Tibial nerve (tissue), 4 donors: ENCODE measurements at places on chromosomes 2 and 18. TPM values are rescaled to one million over a fixed set of nuclear protein-coding genes. Genes with fewer than 3 reads are reported as not detected.

The FAM161A gene
- total RNA-seq, result 2.8 TPM

The TFPI gene
- total RNA-seq, result 95.9 TPM

The CNGA3 gene
- total RNA-seq, result not detected

The SIX3 gene
- not detected for total RNA-seq

The PDE1A gene
- 51.8 TPM for total RNA-seq

The REG1B gene
- total RNA-seq, result 2.1 TPM

The TET3 gene
- 5.2 TPM for total RNA-seq

The CCDC141 gene
- 1.7 TPM for total RNA-seq

DNA sequence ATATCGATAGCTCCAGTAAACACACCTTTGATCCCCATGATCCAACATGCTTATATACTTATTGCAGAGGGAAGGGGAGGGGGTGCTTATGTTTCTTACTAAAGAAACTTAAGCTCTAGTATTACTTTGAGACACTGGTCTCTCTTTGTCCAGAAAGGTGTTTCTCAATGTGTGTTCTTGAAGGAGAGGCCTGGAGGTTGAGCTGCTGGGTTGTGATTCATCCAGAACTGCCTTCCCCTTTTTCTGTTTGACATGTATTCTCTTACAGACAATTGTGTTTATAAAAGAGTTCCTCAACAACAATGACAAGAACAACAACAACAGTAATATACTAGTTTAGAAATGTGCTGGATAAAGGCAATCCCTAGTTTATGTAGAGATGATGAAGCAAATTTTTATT lies 516.0 kb upstream of the FAM98A start:
- DNase-seq, result no peak

GRCh38 chr2:8096484-8096883 lies 585.4 kb upstream of the ID2 start:
- no peak for DNase-seq

DNA sequence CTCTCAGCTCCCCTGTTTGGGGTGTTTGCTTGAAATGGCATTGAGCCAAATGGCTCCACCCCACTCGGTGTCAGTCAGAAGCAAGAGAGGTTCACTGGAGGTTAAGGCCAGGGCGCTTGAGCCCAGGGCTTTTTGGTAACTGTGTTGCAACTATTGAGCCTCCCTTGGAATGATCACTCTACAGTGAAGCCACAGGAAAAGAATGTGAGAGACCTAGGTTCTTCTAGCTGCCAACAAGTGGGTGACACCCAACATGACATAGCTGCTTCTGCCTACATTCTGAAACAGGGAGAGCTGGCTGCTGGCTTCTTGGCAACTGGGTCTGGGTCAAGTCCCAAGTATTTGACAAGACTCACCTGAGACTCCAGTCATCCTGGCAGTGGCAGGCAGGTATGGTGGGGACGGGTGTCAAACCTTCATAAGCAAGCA lies 7.1 kb upstream of the GRHL1 start:
- DNase-seq, result no peak

GRCh38 chr18:75100832-75101630 lies 107.9 kb downstream of the PTGR3 start:
- DNase-seq, result no peak

DNA sequence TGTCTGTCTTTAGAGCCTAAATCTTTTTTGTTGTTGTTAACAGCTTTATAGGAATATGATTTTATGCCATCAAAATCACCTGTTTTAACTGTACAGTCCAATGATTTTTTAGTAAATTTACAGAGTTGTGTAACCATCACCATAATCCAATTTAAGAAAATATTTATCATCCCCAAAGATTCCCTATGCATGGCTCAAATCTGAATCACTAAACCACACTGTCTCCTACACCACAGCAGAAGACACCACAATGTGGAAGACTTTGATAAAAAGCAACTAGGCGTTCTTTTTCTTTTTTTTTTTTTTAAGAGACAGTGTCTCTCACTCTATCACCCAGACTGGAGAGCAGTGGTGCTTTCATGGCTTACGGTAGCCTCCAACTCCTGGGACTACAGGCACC lies 99.6 kb downstream of the TXNL1 start:
- no peak for DNase-seq

GRCh38 chr2:237538001-237538720 lies 28.2 kb upstream of the PRLH start:
- DNase-seq, result no peak

GRCh38 chr2:9002637-9003365 lies 683 bp downstream of the MBOAT2 start:
- no peak for DNase-seq

DNA sequence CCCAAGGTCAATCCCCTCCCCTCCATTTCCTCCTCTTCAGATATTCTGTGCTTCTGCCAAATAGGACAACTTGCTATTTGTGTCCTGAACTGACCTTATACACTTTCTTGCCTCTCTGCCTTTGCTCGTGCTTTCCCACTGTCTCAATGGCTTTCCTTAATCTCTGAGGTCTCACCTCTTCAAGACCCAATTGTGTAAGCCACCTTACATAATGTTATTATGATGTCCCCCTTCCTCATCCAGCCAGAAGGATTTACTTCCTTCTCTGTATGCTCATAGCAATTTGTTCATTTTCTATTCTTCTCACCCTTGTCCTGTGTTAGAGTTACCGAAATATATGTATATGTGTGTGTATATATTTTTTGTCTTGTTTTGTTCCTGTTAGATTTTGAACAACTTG lies 26.9 kb upstream of the DARS1 start:
- no peak for DNase-seq

DNA sequence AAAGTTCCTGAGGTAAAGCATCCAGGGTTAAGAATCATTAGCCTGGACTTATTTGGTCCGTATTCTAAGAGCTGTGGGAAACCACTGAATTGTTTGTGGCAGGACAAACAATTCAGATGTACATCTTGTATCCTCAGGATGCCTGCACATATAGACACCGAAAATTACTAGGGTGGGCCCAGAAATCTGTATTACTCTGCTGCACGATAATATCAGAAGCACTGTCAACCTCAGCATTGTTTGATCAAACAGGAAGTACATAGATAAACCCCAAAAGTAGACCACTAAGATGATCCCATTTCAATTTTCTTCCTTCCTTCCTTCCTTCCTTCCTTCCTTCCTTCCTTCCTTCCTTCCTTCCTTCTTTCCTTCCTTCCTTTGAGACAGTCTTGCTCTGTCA lies 34.2 kb upstream of the SPRED2 start:
- no peak for DNase-seq

GRCh38 chr2:32810909-32811495 lies 135.8 kb upstream of the LTBP1 start:
- no peak for DNase-seq

DNA sequence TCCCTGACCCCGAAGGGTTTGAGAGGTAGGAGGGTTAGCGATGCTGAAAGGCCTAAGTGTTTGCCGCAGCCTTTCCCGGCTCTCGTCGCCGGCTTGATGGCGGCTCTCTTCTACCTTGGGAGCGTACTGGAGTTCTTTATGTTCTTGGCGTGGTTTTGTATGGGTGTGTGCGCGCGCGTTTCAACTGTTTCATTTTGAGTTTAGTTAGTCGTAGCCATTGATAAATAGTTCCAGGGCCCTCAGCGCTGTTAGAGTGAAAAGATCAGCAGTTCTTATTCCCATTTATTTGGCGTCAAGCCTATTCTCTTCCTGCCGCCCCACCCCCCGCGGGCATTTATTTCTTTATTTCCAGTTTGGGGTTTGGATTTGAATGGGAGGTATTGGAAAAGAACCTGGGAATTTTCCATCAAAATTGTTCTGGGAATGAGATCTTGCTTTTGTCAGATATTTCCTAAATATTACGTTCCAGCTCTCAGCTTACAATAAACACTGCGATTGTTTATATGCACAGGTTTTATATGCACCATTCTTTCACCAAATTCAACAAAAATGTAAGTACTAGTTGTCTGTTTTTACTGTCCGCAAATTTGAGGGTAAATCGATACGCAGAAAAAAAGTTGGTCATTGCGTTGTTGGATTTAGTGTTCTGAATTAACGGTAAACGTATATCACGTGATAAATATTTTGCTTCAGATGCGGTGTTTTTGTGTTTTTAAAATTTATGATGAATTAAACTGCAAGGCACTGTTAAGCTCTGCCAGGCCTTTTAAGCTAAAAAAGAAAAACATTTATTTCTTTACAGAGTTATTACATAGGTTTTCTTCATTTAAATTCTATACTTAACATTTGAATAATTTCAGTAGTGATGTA lies 954 bp downstream of the CCNT2 start:
- peak; percentile 16 for DNase-seq

DNA sequence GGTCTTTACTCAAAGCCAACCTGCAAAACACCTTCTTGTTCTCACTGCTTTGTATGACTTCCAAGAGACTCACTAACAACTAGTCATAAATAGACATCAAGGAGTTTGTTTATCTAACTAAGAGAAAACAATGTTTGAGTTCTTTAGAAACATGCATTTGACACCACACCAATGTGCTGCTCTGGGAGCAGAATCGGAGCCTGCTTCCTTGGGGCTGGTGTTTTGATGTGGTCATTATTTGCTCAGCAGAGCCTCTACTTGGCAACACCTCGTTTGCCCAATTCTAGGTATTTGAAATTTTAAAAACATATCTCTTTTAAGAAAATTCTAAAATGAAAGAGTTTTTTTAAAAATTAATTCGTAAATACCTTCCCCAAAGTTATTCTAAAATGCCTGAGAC lies 167.5 kb downstream of the BCL2 start:
- no peak for DNase-seq

- DNase-seq, result no peak
Measured at GRCh38 chr18:41745166-41746049, 209.6 kb upstream of the PIK3C3 start.

- no peak for DNase-seq
Measured at GRCh38 chr2:81467096-81467495, 1162.5 kb upstream of the LRRTM1 start.

DNA sequence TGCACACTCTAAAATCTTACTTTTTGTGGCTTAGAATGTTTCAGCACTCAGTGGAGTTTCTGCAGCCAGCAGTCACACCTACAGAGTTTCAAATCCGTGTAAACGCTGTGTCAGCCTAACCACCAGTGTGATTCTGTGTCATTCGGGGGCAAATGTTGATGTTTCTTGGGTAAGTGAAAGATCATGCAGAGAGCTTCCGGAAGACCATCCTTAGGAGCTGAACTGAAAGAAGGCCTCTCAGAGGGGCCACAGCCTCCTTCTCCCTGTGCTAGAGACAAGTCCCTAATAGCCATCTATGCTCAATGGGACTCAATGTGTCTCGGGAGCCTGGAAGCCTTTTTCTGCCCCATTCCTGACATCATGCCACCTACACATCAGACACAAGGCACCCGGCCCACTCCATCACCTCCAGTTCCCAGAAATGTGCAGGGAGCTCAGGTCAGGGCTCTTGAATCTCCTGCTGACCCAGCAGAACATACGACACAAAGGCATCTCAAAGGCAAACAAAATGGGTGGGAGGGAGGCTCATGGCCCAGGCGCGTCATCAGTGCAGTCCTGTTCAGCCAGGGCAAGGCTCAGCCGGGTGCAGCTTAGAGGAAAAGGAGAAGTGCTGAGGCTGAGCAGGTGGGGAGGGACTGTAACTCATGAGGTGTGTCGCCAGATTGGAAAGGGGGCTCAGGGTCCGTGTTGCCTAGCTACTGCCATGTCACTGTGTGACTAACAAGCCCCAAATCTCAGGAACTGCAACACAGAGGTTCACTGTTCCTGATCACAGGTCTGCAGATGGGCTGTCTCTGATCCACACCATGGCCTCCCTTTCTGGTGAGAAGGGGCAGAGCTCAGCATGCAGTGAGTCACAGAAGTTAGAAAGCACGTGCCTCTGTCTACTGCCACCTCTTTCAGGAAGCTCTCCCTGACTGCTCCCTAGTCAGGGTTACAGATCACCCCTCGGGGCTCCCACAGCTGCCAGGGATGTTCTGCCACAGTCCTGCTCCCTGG lies 82.0 kb downstream of the SMAD7 start:
- no peak for DNase-seq

- DNase-seq, result no peak
Measured at GRCh38 chr2:193187816-193188215, 993.1 kb upstream of the TMEFF2 start.

GRCh38 chr2:45275806-45276205 lies 266.6 kb upstream of the SIX2 start:
- DNase-seq, result no peak

DNA sequence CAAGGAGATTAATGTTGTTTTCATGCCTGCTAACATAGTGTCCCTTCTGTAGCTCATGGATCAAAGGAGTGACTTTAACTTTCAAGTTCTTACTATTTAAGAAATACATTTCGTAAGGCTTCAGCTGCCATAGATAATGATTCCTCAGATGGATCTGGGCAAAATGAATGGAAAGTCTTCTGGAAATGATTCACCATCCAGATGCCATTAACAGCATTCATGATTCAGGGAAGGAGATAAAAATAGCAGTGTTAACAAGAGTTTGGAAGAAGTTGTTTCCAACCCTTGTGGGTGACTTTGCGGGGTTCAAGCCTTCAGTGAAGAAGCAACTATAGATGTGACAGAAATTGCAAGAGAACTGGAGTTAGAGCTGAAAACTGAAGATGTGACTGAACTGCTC lies 17.0 kb downstream of the VRK2 start:
- DNase-seq, result no peak

- no peak for DNase-seq
Measured at GRCh38 chr2:8922431-8922830, 81.1 kb downstream of the MBOAT2 start.

GRCh38 chr2:119341684-119342083 lies 24.9 kb downstream of the C2orf76 start:
- no peak for DNase-seq

DNA sequence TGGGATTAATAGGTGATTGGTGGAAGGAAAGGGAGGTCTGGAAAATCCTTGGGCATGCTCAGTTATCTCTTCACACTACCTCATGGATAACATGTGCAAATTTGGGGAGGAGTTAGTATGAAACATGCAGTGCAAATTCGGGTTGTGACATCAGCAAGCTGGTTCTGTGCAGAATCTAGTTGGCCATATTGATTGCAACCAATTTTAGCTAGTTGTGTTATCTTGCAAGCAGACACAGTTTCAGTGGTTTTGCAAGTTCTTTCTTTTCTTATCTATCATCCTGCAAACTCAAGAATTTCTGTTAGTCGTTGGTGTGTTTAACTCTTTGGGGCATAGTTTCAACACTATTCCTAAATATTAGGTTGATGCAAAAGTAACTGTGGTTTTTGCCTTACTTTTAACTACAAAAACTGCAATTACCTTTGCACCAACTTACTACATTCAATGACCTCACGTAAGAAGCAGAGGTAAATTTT lies 135.4 kb downstream of the PTH2R start:
- no peak for DNase-seq

- DNase-seq, result no peak
Measured at GRCh38 chr18:69865776-69866175, 81.9 kb downstream of the CD226 start.

DNA sequence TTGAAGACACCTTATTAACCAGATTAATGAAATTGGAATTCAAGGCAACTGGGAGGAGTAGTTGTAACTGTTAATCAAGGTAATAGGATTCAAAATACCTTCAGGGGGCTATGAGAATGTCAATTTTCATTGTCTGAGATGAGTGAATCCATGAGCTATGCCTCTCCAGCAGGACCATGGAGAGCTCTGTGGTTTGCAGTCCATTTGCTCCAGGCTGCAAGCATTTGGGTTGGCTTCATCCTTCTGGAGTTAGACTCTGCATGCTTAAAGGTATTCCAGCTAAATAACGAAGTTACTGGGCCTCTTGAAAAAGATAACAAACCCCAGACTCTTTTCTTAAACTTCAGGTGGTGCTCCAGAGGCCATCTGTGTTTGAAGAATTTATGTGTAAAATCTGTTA lies 207.1 kb upstream of the SLC8A1 start:
- DNase-seq, result no peak

GRCh38 chr18:48310353-48310752 lies 98.8 kb downstream of the ZBTB7C start:
- no peak for DNase-seq
